Smooth muscle cell of the umbilical artery (primary cell): ENCODE measurements at places on chromosomes 1 and 21. TPM values are rescaled to one million over a fixed set of nuclear protein-coding genes. Genes with fewer than 3 reads are reported as not detected.

CYYR1 gene
- 0.28 and 0.30 TPM in 2 replicates for total RNA-seq

RGS5 gene
- total RNA-seq, result 11.0 and 33.9 TPM in 2 replicates

LRRC7 gene
- total RNA-seq, result 0.46 TPM in 1 of 2 replicates, not detected in the other

LDLRAD1 gene
- not detected in 2 replicates for total RNA-seq

TTC22 gene
- not detected in 2 replicates for total RNA-seq

ENTREP3 gene
- 10.7 and 16.5 TPM in 2 replicates for total RNA-seq

PIGP gene
- 3.5 and 7.4 TPM in 2 replicates for total RNA-seq

MAP10 gene
- 1.8 TPM in 2 replicates for total RNA-seq
